ENCODE measurements at places on chromosomes 7 and 10.

DNA sequence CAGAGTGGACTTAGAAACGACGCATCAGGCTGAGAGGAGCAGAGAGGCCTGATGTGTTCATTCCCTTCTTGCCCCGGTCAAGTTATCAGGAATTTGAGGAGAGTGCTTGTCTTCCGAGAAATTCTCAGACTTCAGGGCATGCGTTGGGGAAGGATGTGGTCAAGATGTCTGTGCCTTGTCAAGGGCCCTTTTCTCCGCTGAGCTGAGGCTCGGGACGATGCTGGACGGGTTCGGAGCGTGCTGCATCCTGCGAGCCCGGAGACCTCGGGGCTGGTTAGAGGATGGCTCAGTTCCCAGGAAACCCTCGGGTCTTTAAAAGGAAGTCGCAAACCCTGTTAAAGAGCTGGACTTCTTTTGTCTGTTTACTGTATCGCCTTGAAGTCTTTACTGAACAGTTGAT lies 325.4 kb downstream of the ADARB2 start:
- DNase-seq, result no peak

- no peak for DNase-seq
Measured at GRCh38 chr10:89591796-89592271, 53.2 kb downstream of the PANK1 start.

DNA sequence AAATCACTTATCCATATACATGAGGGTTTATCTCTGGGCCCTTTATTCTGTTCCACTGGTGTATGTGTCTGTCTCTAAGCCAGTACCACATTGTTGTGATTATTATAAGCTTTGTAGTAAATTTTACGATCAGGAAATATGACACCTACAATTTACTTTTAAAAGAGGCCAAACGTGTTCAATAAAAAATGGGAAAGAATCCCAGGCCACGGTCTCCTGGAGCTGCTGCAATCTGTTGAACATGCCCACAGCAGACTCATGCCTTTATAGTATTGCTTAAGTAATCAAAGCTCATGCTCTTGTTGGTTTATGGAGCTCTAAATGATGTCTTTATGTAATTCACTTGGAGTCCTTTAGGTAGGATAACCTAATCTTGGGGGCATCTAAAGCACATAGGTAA lies 273.0 kb downstream of the ZMYND11 start:
- no peak for DNase-seq

DNA sequence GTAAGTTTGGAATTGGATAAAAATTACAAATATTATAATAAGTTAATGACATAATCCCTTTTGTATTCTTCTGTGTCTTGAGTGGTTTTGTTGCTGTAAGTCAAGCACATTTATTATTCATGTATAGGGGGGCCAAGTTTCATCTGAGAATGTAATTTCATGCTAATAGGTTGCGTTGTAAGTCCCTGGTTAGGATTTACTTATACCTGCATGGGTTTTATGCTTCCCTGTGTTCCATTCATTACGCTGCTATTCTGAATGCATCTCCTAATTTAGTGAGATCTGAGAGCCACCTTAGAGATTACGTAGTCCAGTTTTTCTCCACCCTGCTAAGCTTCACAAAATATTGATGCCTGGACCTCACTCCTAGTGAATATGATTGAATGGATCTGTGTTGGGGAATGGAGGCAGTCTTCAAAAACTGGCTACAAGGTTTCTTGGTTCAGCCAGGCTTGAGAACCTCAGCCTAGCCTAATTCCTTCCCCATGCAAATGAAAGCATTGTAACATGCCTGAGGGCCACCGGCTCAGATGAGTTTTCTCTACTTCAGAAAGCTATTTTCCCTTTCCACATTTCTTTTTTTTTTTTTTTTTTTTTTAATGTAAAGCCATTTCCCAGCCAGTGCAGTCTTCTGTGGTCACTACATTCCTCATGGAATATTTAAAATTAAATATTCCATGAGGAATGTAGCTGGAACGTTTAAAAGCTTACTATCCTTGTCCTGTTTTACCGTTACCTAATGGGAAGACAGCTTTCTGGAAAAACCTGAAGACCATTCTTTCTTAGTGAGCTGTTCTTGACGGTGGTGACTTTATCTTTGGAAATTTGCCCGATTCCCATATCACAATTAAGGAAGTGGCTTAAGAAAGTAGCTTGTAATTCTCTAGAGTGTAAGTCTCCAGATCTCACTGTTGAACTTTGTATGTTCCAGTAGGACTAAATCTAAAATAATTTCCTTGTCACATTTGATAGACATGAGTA lies 16.0 kb downstream of the PAPSS2 start:
- no peak for DNase-seq

GRCh38 chr7:149845257-149845980 lies 7.2 kb downstream of the ZNF862 start:
- no peak for DNase-seq

GRCh38 chr10:117546581-117547015 lies 4.1 kb downstream of the EMX2 start:
- DNase-seq, result no peak

- DNase-seq, result no peak
Measured at GRCh38 chr10:114550756-114551635, 107.1 kb downstream of the ABLIM1 start.

GRCh38 chr10:59320355-59320754 lies 42.0 kb downstream of the FAM13C start:
- DNase-seq, result no peak

DNA sequence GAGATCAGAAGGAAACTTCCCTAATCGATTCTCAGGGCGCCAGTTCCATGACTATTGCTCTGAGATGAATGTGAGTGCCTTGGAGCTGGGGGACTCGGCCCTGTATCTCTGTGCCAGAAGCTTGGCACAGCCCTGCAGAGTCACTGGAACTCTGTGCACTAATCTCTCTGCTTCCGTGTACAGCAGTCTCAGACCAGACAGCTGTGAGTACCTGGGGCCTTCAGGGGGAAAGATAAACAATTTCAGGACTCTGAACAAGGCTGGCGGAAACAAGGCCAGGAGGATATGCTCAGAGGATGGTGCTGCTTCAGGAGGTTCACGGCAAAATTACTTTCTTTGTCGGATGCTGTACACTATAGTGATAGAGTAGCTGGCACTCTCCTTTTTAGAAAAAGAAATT lies 131.7 kb upstream of the PRSS58 start:
- DNase-seq, result no peak
